ENCODE measurements at places on chromosomes 12 and 14.

GRCh38 chr14:96252999-96253539 lies 2.9 kb upstream of the BDKRB1 start:
- DNase-seq = no peak

DNA sequence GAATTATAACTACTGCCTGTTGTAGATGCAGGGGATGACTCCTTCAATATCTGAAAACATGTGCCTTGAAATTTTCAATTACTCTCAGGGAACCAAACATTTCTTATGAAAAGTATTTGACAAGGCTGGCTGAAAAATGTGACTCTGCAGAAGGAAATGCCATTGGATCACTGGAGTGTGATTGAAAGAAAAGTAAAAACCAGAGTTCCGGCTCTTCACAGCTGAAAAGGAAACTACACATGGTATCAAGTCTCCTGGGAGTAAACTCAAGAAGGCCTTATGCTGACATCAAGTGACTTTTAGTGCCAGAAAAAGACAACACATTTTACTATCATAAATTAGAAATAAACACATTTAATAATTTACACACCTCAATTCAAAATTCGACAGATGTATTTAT lies 693.0 kb downstream of the LRFN5 start:
- DNase-seq = no peak

GRCh38 chr14:82655770-82656169 lies 1122.1 kb upstream of the SEL1L start:
- DNase-seq = no peak

DNA sequence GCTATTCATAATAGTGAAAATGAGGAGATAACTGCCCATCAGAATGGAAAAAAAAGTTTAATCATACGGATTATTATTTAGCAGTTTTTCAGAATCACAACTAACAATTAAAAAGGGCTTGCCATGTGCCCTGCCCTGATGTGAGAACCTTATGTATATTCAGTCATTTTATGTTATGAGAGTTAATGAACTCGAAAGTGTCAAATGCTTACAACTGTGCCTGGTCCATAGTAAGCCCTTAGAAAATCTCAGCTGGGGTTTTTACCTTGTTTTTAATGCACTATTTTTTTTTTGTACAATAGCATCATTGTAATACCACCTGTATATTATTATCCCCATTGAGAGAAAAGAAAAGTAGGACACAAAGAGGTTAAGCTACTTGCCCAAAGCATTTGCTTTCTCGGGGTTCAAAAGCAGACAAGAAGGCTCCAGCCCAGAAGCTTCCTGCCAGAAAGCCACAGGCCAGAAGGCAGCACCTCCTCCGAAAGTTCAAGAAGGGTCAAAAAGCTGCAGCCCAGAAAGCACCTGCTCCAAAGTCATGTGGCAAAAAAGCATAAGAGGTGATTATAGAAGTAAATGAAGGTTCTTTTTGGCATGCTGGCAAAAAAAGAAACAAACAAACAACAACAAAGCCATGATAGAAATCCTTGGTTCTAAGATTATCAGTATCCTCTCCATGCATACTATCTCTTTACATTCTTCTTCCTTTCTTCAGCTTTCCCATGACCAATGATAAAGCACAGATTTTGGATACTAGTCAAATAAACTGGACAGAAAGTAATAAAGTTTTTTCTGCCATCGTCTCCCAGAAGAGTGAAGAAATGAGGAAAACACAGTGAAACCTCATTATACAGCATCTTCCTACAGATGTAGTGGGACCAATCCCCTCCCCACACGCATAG lies 59.1 kb upstream of the NAP1L1 start:
- DNase-seq = no peak

DNA sequence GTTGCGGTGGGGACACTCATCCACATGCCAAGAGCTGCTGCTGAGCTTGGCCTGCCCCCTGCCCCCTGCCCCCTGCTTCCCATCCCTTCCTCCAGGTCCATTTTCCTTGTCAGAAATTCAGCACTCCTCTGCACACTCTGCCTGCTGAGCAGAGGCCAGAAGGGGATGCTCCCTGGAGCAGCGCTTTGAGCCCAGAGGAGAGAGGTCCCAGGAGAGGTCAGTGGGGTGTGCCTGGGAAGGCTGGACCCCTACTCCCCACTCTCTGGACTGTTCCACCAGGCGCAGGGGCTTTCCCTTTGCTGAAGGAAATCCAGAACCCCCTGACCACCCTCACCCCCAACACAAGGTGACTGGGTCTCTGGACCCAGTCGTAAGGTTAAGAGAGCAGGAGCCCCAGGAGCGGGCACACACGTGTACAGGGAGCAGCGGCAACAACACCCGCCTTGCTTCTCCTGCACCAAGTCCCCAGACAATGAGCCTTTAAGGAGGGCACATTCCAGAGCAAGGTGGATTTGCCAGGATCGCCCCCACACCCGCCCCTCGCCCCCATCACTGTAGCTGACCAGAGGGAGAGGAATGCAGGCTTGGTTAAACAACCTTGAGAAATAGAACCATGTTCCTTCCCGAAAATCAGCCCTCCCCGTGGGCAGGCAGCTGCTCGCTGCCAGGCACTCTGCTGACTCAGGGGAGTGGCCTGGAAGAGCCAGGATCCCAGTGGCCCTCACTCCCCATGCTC lies 30.7 kb downstream of the ISCA2 start:
- no peak for DNase-seq

DNA sequence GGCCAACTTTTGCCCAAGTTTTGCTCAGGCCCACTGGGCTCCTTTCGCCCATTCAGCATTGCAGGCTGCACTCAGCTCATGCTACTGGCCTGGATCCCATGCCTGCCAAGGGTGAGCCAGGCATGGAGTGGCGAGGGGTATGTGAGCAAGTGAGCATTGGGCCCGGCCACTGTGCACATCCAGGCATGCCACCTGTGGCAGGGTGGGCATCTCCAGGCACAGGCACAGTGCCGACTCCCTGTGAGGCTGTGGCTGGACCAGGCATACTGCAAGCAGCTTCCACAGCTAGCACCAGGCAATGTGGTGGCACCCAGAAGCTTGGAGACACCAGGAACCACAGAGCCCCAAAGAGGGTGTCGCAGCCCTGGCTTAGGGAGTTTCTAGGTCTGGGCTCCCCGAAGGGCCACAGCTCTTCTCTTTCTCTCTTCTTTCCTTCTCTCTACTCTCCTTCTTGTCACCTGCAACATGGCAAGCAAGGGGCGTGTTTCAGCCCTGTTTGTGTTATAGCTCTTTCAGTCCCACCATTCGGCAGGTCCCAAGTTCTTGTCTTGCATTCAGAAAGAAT lies 15.6 kb downstream of the FAM186A start:
- DNase-seq = no peak

GRCh38 chr12:104060791-104061190 lies 3.5 kb upstream of the HCFC2 start:
- DNase-seq = no peak

All from CD8-positive, alpha-beta T cell (primary cell).